ENCODE measurements at places on chromosomes 1 and 21.

GRCh38 chr21:31554511-31555022, 104.9 kb upstream of the SOD1 start:
- peaks cover 14% of the 10 kb centered on the region for H3K4me1 ChIP-seq
- no peak overlapping the region for H3K4me3 ChIP-seq
- peaks cover 25% of the 10 kb centered on the region for H3K27me3 ChIP-seq
- no peaks in the 10 kb centered on the region for H3K36me3 ChIP-seq
- H3K27ac ChIP-seq = no peak overlapping the region

- no peaks in the 10 kb centered on the region for H3K27me3 ChIP-seq
- H3K4me3 ChIP-seq = no peak overlapping the region
- H3K4me1 ChIP-seq = no peaks in the 10 kb centered on the region
These were observed 28.0 kb upstream of the DMRTB1 start for GRCh38 chr1:53431244-53431643.

DNA sequence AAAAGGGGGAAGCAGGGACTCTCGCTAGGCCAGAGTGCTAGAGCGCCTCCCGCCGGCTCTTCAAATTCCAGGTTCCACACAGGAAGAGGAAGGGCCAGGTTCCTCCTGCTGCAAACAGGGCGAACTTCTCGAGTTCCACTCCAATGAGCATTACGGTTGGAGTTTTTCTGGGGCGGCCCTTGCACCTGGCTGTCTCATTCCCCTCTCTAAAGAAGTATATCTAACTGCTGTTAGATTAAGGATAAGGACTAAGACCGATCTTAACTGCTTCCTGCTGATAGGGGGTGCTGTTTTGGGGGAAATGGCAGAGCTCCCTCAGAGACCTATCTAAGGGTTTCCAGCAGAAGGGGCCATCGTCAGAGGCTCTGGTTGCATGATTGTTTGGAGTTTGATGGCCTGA, 138.0 kb downstream of the RABGAP1L start:
- no peaks in the 10 kb centered on the region for H3K4me1 ChIP-seq
- no peaks in the 10 kb centered on the region for H3K36me3 ChIP-seq
- no peak for DNase-seq
- no peak overlapping the region for H3K4me3 ChIP-seq
- no peak overlapping the region for H3K27ac ChIP-seq

- DNase-seq = no peak
- peak overlapping the region; percentile 85 for H3K27ac ChIP-seq
- peak overlapping the region; percentile 47 for H3K4me3 ChIP-seq
- peaks cover 16% of the 10 kb centered on the region for H3K4me1 ChIP-seq
- no peaks in the 10 kb centered on the region for H3K27me3 ChIP-seq
These were observed 25.7 kb downstream of the C21orf91 start for GRCh38 chr21:17793246-17794123.
